ENCODE measurements at places on chromosomes 6 and 20.

DNA sequence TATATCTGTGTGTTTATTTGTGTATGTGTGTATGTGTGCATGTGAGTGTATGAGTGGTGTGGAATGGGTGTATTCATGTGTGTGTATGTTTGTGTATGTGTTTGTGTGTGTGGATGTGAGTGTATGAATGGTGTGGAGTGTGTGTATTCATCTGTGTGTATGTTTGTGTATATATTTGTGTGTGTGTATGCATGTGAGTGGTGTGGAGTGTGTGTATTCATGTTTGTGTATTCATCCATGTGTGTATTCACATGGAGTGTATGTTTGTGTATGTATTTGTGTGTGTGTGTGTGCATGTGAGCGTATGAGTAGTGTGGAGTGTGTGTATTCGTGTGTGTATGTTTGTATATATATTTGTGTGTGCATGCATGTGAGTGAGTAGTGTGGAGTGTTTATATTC, 66.6 kb downstream of the PPP1R14C start:
- DNase-seq: no peak

GRCh38 chr6:34645627-34646026, 50.9 kb downstream of the ILRUN start:
- no peak for DNase-seq

GRCh38 chr20:59648466-59649070, 44.2 kb downstream of the PHACTR3 start:
- DNase-seq: no peak

- DNase-seq: no peak
These were observed 197.7 kb downstream of the SMOC2 start for GRCh38 chr6:168638468-168639271.

GRCh38 chr6:108655806-108656651, 95.3 kb downstream of the FOXO3 start:
- DNase-seq: no peak

- DNase-seq: peak; percentile 34
These were observed 50.3 kb upstream of the GFRAL start for GRCh38 chr6:55276745-55277530.

- no peak for DNase-seq
These were observed 26.8 kb upstream of the NRSN1 start for GRCh38 chr6:24099181-24099580.

- no peak for DNase-seq
These were observed 25.7 kb upstream of the OGFRL1 start for GRCh38 chr6:71262914-71263313.

- DNase-seq: no peak
These were observed 90.1 kb downstream of the ANKRD60 start for GRCh38 chr20:58138395-58138794.

- no peak for DNase-seq
These were observed 18.0 kb upstream of the BHLHE23 start for GRCh38 chr20:63024573-63025392.

DNA sequence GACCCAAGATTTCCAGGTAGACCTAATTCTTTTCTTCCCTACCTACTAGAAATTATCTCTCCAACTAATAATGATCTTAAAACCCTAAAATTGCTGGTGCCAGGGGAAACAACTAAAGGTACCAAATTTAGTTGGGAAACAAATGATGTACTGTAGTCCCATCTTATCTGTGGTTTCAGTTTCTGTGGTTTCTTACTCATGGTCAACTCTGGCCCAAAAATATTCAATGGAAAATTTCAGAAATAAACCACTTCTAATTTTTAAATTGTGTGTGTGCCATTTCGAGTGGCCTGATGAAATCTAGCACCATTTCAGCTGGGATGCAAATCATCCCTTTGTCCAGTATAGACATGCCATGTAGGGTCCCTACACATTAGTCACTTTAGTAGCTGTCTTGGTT, 475.2 kb upstream of the EPHA7 start:
- DNase-seq: no peak

- no peak for DNase-seq
These were observed 152.4 kb downstream of the SASH1 start for GRCh38 chr6:148495029-148495428.

DNA sequence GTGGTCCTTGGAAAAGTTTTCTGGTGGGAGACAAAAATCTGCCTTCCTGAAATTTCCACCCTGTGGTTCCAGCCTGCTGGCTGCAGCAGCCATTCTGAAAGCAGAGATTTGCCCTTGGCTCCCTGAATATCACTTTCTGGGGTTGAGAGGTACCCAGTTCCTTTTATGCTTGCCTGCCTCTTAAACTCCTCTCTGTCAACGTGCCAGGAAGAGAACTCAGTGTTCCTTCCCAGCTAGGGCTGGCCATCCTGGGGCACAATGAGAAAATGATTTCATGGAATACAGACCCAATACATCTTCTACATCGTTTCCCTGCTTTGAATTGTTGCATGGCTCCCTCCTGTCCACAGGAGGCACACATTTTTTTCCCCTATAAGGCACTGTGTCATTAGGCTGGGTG, 1.6 kb upstream of the DSN1 start:
- DNase-seq: no peak

GRCh38 chr20:57696401-57696961, 13.3 kb downstream of the PMEPA1 start:
- no peak for DNase-seq

- no peak for DNase-seq
These were observed 54.1 kb downstream of the VEGFA start for GRCh38 chr6:43823879-43824702.

GRCh38 chr20:58434326-58434725, 45.3 kb downstream of the VAPB start:
- DNase-seq: no peak

DNA sequence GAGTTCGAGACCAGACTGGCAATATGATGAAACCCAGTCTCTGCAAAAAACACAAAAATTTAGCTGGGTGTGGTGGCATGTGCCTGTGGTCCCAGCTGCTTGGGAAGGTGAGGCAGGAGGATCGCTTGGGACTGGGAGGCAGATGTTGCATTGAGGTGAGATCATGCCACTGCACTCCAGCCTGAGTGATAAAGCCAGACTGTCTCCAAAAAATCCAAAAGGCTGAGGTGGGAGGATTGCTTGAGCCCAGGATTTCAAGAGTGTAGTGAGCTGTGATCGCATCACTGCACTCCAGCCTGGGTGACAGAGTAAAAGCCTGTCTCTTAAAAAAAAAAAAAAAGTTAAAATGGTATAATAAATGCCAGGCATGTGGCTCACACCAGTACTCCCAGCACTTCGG, 1.3 kb upstream of the PTCRA start:
- no peak for DNase-seq

DNA sequence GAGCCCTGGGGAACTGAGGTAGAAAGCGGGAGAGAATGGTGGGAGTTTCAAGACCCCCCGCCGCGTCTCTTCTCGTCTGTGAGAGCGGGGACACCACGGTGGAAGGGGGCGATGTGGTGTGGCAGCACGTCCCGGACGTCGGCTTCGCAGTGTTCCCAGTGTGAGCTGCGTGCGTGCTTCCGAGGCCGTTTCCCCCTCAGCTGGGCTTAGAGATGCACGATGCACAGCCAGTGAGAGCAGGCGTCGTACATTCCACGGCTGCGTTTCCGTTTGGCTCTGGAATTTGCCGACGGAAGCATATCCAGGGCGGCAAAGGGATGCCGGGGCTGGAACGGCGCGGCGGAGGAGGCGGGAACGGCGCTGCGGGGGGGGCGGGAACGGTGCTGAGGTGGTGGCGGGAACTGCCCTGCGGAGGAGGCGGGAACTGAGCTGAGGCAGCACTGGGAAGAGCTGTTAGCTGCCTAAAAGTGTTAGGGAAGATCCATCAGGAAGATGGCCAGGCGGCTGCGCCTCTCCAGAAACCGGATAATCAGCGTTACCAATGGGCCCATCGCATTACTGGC, 37.7 kb downstream of the KIF25 start:
- DNase-seq: no peak

- DNase-seq: no peak
These were observed 177.6 kb downstream of the MAFB start for GRCh38 chr20:40511478-40511877.

DNA sequence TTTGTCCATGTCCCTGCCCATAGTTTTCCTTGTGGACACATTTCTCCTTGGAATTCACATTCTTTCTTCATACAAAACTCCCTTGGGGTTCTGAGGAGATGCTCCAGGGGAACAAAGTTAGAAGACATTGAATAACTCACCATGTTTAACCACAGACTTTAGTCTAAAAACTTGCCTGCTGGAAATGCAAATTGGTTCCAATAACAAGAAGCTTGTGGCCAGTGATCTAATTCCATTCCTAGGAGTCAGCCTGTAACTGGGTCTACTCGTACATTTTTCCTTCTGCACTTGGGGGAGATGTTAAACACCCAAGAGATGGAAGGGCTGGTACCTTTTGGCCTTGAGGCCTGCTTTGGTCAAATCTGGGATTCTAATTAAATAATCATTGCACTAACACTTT, 60.2 kb downstream of the SCML4 start:
- DNase-seq: no peak

DNA sequence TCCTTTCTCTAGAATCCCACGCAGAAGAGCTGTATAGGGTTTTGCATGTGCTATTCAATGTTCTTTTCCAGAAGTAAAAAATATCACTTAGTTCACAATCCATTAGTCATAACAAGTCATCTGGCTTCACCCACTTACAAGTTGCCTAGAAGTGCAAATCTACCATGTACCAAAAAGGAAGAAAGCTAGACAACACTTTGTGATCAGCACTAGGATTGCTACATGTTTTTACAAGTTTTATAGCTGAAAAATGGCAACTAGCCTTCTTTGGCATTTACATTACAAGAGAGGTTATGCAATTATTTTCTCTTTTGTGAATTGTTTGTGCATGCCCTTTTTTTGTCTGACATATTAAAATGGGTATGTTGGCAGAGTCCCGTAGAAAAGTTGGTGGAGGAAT, 85.6 kb upstream of the PTPRK start:
- no peak for DNase-seq

DNA sequence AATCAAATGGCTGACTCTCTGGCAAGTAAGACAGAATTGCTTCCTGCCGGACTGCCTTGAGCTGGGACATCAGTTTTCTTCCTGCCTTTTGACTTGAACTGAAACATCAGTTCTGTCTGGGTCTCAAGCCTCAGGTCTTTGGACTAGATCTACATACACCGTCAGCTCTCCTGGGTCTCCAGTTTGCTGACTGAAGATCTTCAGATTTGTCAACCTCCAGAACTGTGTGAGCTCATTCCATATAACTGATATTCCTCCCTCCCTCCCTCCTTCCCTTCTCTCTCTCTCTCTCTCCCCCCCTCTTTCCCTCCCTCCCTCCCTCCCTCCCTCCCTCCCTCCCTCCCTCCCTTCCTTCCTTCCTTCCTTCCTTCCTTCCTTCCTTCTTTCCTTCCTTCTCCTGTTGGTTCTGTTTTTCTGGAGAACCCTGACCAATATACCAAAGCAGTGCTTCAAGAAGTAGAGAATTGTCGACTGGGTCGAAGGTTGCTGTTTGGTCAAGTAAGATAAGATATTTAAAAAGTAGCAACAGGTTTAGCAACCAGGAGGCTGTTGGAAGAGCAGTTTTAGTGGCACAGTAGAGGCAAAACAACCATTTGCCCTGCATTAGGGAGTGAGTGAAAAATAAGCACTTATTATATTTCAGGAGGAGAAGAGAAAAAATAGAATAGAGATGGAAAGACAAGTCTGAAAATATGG, 33.1 kb upstream of the CMTR1 start:
- no peak for DNase-seq

GRCh38 chr20:4171538-4172116, 156.3 kb upstream of the RNF24 start:
- no peak for DNase-seq

- no peak for DNase-seq
These were observed 22.4 kb downstream of the MRS2 start for GRCh38 chr6:24425091-24425490.

DNA sequence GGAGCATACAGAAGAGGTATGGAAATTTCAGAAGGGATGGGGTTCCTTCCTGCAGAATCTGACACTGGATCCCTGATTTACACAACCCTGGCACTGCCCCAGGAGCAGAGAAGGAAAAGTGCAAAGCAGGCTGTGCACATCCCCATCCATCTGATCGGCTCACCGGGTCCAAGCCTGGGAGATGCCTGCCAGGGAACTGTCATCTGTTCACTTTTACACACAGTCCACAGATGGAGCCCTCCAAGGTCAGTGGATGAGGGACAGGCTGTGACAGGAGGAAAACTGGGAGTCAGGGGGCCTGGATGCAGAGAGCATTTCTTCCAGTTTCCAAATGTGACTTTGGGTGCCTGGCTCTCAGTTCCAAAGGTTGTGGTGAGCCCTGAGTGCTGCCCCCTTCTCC, 11.0 kb upstream of the SYNDIG1 start:
- DNase-seq: no peak

DNA sequence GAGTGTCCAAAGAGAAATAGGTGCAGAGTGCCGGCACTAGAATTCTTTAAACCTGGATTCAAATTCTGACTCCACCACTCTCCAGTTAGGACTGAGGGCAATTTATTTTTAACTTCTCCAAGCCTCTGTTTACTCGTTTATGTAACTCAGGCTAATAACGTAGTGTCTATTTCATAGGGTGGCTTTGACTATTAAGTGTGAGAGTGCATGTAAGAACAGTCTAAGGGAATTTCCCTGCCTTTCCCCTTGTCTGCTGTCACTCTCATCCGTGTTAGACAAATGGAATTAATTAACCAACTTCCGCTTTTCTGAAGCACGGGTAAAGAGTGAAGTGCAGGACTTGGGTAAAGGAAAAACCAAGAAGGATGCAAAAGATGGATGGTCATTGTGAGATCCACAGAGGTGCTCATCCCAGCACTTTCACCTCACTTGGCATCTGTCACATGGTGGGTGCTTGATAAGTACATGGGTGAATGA, 4.1 kb upstream of the ZKSCAN8 start:
- DNase-seq: no peak

DNA sequence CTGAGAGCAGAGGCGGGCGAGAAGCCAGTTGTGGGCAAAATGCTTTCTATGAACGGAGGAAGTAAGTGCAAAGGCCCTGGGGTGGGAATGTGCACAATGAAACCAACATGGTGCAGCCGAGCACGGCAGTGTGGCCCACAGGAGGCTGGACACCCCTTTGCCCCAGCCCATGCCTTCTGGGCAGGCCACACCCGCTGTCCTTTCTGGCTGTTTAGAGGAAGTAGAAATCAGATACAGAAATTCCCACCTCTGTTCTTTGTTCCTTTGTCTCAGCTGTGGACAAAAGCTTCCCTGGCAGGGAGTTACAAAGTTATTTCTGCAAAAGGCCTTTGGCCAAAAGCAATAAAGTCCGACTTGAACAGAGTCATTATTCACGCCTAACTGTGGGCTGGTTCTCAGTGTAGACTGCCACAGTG, 11.9 kb downstream of the SULF2 start:
- no peak for DNase-seq

DNA sequence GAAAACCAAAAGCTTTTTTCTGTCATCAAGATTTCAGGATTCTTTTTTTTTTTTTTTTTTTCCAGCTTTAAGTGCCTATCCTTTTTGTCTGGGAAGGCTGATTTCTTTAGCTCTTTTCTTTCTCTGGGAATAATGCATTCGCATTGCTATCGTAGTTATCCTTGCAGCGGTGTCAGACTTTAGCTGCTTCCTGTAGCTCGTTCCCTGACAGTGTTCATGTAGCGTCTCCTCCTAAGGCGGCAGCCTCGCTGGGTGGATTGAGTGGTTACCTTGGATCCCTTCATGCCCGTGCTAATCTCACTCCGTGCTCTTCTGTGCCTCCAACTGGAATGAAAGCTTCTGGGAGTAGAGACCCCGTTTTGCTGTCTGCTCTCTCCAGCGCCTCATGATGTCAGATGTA, 43.1 kb downstream of the UST start:
- DNase-seq: no peak
